Activated CD8-positive, alpha-beta memory T cell treated with anti-CD3 and anti-CD28 coated beads for 24 hours (primary cell): ENCODE measurements at places on chromosomes 1 and 21.

GRCh38 chr1:9267827-9268581 lies 24.7 kb upstream of the SPSB1 start:
- DNase-seq = no peak

- no peak for DNase-seq
These were observed 90.7 kb upstream of the IFFO2 start for GRCh38 chr1:19046972-19047731.

DNA sequence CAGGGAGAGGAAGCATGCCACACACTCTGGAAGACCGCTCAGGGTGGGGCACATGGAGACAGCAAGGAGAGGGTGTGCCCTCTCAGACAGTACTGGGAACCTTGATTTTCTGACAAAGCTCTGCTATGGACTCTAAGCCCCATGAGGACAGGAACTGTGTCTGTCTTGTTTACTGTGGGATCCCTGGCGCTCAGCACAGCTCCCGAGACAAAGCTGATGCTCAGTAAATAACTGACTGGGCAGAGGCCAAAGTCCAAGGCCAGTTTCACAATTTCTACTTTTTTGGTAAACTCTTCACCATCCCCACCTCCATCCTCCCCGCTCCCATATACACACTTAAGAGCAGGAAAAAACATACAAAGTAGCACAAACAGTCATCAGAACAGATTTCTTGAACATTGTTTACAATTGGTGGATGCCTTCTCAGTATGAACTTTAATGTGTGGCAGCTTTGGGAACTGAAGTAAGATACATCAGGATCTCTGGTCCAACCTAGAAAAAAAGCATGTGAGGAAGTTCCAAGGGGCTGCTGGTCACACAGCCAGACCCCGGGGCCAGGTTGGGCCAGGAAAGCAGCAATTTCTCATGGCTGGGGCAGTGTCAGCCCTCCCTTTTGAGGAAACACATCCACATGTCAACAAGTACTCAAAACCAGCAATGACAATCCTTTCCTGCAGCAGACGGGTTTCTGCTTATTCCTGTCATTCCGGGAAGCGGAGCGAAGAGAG lies 5.6 kb upstream of the AHCYL1 start:
- no peak for DNase-seq

- no peak for DNase-seq
These were observed 21.5 kb upstream of the DARS2 start for GRCh38 chr1:173802961-173803360.

GRCh38 chr1:18511149-18511873 lies 30.6 kb downstream of the KLHDC7A start:
- no peak for DNase-seq

GRCh38 chr1:104780470-104781078 lies 1030.9 kb downstream of the AMY1C start:
- DNase-seq = no peak

- DNase-seq = no peak
These were observed 67.2 kb downstream of the HMGB4 start for GRCh38 chr1:33931111-33931475.
